ENCODE measurements at places on chromosomes 7 and 10.

GRCh38 chr7:45178241-45179225, 20.9 kb downstream of the RAMP3 start:
- DNase-seq = no peak

DNA sequence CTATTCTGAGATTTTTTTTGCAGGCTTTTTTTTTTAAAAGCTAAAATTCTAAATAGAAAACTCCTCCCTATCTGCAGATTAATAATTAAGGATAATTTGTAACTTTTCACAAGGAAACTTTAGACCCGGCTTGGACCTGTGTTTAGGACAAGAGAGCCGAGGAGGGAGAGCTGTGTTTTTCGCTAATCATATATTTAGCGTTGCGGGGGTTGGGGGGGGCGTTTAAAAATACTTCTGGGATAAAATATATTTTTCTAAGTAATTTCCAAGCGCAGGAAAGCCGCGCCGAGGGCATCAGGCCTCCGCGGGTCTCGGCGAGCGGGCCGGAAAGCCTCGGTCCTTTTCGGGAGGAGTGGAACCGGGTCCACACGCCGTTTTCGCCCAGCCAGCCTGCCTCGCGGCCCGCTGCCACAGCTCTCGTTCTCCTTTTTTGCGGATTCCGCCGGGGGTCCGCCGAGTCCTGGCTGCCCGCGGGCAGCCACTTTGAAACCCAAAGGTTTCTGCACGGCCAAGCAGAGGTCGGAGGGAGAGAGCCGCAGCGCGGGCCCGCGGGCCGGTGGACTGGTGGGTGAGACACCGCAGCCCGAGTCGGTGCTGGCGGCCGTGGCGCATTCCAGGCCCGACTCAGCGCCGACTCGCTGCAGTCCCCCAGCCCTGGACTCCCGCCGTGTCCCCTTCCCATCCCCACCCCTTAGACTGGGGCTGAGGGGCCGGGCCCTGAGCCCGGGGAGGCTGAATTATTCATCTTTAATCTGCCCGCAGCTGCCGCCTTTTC, 2.3 kb downstream of the PAX2 start:
- DNase-seq = no peak

DNA sequence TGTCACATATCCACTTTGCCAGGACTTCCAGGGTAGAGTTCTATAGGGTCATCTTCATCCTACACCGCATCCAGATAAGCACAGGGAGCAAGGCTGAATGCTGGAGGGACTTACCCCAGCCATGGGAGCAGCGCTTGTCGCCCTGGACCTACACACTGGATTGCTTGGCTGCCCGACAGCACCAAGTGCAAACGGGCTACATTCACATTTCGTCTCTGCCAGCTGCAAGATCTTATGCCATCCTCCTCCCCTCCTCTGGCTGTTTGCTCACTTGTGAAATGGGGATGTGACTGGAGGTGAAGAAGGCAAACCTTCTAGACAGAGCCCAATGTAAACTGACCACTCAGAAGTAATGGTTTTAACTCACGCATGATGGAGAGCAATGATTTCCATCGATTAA, 1.0 kb downstream of the DDC start:
- DNase-seq = no peak

GRCh38 chr10:128036011-128036615, 90.1 kb downstream of the MKI67 start:
- DNase-seq = no peak

GRCh38 chr7:50533866-50534265, 31.3 kb downstream of the DDC start:
- DNase-seq = no peak

DNA sequence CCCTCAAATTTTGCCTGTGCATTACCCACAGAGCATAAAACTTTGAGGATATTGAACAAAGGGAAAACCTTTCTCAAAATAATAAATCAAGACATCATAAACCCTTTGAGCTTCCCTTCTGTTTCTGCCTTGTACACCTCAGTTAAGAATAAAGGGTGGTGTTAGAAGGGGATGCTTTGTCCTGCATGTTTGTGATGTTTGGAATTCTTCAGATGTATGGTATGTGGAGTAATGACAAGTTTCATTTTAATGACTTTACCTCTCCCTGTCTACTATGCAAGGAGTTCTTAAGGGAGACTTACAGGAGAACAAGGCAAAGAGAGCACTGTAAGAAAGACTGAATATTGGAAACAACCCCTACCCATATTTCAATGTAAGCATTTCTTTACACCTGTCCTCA, 99.2 kb downstream of the HECW1 start:
- no peak for DNase-seq

DNA sequence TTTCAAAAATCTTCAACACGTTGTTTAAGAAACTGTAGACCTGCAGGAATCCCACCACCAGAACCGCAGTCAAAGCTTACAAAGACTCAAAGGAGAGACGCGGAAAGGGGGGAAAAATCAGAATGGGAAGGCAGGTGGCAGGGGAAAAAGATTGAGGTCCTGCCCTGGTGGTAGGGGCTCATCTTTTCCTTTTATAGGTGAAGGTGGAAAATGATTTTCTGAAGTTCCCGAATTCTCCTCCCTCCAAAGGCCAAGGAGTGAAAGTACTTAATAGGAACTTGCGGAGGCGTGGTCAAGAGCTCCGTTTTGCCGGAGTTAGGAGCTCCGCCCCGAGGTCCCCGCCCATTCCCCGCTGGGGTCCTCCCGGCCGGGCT, 724 bp downstream of the BBIP1 start:
- DNase-seq = peak; percentile 74

- DNase-seq = no peak
Observed at GRCh38 chr10:31557854-31558253, 238.8 kb downstream of the ZEB1 start.

DNA sequence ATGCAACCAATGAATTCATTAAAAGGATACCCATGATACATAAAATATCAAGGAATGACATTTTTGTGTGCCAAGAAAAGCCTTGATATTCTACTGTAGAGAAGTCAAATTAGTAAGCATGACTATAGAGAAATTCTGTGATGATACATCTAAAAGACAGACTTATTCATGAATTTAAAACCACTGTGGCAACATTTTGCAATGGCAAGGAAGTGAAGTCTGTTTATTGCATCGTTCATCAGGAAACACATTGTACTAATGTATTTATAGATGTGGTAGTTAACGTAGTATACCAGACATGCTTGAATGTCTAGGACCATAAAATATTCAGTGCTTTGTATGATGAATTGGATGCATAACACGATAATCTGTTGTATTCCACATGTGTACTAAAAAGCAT, 9.3 kb upstream of the CLEC5A start:
- no peak for DNase-seq

GRCh38 chr7:137970253-137970975, 31.5 kb downstream of the CREB3L2 start:
- no peak for DNase-seq

DNA sequence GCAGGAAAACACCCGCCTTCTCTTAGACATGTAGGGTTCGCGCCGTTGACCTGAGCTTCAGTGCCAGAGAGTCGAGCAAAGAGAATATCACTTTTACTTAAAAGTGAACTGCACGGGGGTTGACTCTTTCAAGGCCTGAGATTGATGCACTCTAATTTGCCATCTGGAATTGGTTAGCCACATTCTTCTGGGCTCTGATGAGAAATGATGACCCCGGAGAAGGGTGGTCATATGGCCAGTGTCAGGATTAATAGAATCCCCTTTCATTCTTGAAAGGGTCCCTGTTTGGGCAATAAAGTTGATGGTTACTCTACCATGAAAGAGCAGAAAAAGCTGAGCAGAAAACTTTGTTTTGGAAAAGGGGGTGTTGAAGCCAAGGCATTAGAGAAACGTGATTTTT, 31.2 kb downstream of the GRK5 start:
- no peak for DNase-seq

DNA sequence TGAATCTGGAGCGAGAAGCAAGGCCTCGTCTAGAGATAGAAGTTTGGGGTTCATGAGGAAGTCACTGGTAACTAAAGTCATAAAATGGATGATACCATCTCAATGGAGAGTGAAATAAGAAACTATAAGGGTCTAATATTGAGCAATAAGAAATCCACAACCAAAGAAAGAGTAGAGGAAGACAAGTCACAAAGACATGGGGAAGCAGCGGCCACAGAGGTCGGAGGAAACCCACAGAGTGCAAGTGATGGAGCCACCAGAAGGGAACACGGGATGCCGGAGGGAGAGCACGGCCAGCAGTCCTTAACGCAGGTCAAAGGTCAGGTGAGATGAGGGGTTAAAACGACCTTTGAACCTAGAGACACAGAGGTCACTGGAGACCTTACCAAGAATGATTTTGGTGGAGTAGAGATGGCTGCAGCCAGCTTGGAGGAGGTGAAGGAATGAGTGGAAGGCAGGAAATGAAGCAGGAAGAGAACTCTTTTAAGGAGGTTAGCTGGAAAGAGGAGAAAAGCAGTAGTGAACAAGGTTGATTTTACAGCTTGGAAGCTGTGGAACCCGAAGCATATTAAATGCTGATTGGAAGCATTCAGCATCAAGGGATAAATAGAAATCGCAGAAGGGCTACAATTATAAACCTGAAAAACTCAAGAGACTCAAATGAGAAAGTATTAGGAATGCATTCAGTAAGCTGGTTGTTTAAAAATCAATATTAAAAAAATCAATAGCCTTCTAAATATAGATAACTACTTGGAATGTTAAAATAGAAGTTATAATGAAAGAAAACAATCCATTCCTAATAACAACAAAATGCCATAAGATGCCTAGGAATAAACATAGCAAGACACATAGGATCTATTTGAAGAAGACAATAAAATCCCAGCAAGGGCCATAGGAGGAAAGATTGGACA, 93.7 kb downstream of the SVOPL start:
- no peak for DNase-seq

DNA sequence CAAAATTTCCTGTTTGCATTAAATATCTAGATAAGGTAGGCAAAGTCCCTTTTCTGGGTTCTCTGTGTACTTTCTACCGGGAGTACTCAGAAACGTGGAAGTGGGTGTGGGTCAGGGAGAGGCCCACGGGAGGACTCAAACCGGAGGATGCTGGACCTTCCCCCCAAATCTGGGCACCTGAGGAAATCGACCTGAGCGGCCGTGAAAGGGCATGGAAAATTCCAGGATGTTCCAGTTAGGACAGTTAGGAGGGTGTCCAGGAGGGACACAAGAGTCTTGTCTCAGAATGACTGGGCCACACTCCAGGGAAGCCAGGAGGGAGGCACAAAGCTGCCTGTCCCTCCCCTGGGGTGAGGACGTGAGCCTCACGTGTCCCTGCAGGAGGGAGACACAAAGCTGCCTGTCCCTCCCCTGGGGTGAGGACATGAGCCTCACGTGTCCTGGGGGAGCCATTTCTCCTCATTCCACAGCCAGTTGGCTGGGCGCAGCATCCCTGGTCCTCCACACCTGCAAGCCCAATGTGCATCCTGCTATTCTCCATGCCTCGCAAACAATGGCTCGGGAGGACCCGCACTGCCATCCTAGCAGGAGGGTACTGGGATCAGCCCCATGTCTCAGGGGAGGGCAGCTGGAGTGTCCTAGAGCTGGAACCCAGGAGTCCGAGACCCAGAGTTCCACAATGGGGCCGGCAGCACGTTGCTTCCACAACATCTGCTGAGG, 190.5 kb upstream of the PPP2R2D start:
- no peak for DNase-seq

- no peak for DNase-seq
Observed at GRCh38 chr7:102055181-102055976, 231.3 kb upstream of the SH2B2 start.

- no peak for DNase-seq
Observed at GRCh38 chr7:23276376-23276775, 22.8 kb upstream of the MALSU1 start.

DNA sequence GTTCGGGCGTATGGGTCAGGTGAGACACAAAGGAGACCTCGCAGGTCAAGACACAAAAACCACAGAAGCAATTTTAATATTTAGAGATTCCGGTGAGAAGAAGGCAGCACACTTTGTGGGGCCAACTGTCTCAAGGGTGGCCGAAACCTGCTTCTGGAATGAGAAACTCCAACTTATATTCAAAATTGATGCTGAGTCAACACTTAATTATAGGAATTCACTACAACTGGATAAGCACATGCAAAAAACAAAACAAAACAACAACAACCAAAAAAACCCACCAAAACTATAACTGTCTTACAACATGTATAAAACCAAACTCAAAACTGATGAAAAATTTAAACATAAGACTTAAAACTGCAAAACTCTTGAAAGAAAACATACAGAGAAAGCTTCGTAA, 593.3 kb downstream of the POM121L12 start:
- DNase-seq = no peak

GRCh38 chr10:91642831-91643692, 10.2 kb upstream of the PPP1R3C start:
- DNase-seq = no peak

DNA sequence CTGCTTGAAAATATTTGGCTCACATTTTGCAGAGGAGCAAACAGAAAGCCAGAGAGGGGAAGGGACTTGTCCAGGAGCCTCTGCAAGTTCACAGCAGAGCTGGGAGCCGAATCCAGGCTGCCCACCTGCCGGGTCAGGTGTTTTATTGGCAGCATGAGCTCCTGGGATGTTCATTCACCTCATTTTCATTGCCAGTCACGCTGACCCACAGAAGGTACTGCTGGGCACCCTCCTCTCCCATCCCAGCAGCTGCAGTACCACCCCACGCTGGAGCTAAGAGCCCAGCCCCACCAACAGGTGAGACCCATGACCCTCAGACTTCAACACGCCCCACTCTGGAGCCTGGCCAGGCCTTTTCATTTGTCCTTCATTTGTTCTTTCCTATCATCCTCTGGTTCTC, 102.7 kb downstream of the GRID1 start:
- no peak for DNase-seq

- DNase-seq = no peak
Observed at GRCh38 chr10:133439517-133440461, 14.0 kb upstream of the SCART1 start.

DNA sequence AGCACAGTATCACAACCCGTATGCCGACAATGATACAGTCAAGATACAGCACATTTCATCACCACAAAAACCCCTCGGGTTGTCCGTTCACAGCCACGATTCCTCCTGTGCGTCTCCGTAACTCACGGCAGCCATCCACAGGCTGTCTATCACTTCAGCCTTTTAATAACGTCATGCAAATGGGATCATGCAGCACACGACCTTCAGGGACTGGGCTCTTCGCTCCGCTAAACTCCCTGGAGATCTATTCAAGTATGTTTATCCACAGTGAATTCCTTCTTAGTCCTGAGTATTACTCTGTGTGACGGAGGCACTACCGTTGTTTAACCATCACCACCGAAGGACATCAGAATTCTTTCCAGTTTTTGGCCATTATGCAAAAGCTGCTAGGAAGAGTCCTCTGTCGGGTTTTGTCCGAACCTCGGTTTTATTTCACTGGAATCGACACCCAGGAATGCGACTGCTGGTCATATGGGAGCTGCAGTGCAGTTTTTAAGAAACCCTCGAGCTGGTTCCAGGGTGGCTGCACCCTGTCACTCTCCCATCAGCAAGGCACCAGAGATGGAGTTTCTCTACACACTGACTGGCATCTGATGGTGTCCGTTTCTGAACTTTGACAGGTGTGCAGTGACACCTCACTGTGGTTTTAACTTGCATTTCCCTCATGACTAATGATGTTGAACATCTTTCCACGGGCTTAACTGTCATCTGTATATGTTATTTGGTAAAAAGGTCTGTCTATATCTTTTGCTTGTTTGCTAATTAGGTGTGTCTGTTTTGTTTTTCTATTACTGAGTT, 193.6 kb downstream of the MAD1L1 start:
- no peak for DNase-seq

GRCh38 chr7:150668472-150668911, 17.0 kb upstream of the GIMAP2 start:
- peak; percentile 51 for DNase-seq

GRCh38 chr7:117835016-117835664, 38.1 kb downstream of the CTTNBP2 start:
- DNase-seq = no peak

- DNase-seq = no peak
Observed at GRCh38 chr10:100664316-100665149, 80.8 kb upstream of the PAX2 start.

GRCh38 chr10:75542084-75542483, 110.7 kb downstream of the LRMDA start:
- DNase-seq = no peak

Measured in stimulated activated CD8-positive, alpha-beta memory T cell treated with anti-CD3 and anti-CD28 coated beads, Interleukin-12 subunit alpha, Interleukin-12 subunit beta, amount 100 ng/mL, for 4 hours (primary cell).